ENCODE measurements at places on chromosomes 6 and 20.
A peak's percentile ranks its signal among the peaks of the same experiment; 100 is the strongest.

DNA sequence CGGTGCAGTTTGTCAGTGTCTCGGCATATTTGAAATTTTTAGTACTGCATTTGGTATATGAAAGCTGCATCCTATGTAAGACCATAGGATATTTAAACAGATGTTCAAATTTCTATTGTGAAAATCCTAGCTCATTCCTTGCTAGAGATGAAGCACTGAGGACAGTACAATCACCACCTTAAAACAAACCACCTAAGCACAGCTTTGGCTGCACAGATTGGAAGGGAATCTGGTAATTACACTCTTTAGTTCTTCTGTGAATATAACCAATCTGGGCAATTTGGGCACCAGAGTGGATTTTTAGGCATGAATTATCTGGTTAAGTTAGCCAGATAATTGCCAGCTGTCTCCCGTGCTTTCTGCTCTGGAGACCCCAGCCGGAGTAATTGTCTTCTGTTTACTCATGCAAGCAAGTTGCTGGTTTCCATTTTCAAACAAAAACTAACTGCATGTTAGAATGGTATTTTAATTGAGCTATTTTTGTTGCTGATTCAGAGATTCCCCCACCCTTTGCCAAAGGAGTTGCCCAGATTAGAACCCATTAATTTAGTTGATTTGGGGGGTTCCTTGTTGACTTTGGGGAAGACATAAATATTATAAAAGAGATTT lies 36.9 kb downstream of the E2F3 start:
- DNase-seq, result no peak

DNA sequence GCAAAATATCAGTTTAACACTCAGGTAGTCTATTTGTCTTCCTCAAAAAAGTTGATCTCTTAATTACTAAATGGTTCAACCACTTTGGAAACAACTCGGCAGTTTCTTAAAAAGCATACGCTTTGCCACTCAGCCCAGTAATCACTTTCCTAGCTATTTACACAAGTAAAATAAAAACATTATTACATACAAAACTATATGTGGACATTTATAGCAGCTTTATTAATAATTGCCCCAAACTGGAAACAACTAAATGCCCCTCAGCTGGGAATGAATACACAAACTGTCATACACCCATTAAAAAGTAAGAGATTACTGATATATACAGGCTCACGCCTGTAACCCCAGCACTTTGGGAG lies 7.4 kb downstream of the EEF1A1 start:
- DNase-seq, result no peak

DNA sequence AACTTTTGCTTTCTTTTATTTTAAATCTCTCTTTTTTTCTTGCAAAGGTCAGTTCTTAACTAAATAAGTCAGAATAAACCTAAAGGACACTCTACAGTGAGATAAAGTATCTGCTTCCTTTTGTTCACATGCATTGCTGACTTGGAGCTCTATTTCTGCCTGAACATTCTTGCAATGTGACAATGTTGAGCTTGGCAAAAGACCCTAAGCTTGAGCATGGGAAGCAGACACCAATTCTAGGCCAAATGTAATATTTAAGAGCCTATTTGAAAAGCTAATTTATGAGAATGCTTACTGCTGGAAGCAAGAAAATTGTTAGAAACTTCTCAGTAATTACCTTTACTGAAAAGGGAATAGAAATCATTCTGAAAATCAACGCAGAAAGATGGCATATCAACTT lies 556.2 kb downstream of the CBLN4 start:
- DNase-seq, result no peak

DNA sequence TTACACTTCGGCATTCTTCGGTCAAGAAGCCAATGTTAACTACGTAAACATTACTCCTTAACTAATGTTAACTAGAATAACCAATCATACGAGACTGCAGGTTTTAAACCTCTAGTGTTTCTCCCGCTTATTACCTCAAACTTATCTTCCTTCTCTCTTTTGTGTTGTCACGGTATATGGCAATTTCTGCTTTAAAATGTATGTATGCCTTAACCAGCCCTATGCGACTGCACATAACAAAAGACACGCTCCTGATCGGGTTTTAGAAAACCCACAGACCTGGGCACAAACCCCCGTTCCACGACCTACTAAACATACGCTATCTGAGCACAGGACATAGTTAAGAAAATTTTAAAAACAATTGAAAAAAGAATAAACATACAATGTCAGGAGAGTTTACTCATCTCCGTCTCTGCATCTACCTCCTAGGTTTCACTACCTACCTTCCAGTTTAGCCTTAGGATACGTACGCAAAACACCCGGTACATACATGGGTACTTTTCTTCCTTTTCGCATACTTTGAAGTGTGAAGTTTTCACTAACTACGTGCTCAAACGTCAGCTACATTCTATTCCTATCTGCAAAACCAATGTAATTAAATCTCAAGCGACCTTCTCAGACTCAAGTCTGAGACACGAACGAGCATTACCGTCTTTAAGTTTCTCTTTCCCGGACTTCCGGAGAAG lies 1.1 kb downstream of the CD164 start:
- peak; percentile 57 for DNase-seq

- no peak for DNase-seq
Observed at GRCh38 chr6:31076611-31077010, 35.8 kb downstream of the C6orf15 start.

- no peak for DNase-seq
Observed at GRCh38 chr20:61449916-61450315, 197.9 kb downstream of the CDH4 start.

GRCh38 chr20:23823111-23823510 lies 3.4 kb downstream of the CST2 start:
- DNase-seq, result no peak

DNA sequence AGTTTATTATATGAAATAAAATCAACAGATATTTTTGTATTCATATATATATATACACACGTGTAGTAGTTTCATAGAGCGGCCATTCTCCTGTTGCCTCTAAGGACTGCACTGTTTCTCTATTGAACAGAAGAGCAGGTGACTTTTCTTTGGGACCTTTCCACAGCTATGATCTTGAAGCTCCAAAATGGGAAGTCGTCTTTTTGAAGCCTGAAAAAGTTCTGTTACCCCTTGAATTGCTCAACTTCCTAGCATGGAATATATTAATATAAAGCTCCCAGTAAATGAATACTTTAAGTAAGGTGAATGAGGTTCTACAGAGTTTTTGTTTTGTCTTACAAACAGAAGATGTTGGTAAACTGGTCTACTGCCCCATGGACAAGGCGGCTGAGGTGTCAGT lies 42.2 kb upstream of the ADTRP start:
- peak; percentile 44 for DNase-seq

DNA sequence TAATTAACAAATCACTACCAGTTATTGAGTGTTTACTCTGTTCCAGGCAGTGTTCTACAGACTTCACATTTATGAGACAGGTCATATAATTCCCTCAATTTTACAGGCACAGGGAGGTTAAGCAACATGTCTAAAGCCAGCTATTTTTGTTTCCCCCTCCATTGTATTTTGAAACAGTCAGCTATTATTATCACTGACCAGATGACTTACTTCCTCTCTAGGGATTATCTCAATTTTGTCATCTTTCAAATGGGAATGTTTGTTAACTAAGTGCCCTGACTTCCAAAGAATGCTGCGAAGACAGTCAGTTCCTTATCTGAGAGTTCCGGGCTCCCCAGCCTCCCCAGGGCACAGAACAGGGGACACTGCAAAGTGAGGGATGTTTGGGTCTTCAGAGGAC lies 5.6 kb upstream of the CNPY3 start:
- DNase-seq, result peak; percentile 55

All from suppressor macrophage (primary cell).